A673 (cell line): ENCODE measurements at places on chromosomes 5 and 9. TPM values are rescaled to one million over a fixed set of nuclear protein-coding genes. Genes with fewer than 3 reads are reported as not detected.
A peak's percentile ranks its signal among the peaks of the same experiment; 100 is the strongest.

DNA sequence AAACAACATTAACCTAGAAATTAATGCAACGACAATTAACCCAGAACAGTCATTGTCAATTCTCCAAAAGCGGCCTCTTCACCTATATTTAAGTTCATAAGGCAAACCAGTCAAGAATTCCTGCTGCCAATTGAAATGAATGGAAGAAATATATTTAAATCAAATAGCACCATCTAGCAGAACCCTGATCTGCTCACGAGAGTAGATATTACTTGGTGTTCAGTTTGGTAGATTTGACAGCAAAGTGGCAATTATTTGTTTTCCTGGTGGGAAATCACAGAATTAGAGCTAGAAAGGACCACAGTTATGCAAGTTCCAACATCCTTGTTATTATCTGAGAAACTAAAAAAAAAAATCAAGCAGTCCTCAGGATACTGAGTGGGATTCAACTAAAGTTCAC lies 2.3 kb downstream of the SSBP2 start:
- peak; percentile 48 for DNase-seq

- no peak for DNase-seq
Observed at GRCh38 chr9:120702075-120702474, 12.2 kb downstream of the MEGF9 start.

DNA sequence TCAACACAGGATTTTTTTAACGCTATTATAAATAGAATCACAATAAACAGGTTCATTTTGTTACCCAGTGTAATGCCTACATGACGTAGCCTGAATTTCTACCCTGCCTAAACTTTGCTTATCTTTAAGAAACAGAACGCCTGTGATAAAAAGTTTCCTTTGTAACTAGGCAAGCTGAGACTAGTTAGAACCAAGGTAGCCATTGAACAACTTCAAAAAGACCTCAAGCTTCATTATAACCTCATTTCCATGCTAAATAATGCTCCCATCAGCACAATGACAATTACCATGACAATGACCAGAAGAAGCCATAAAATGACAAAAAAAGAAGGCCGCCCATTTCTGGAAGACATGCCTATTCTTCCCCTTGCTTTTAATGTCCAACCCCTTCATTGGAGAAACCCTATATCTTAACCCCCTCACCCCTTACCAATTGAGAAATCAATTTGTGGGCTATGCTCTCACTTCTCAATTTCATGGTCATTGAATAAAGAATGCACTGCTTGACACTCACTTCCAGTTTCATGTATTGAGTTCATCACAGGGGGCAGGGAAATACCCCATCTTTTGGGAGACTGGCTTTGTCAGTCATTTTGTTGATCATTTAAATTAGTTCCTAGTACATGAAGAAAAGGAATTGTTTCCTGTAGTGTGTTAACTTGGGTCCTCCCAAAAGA lies 276.8 kb downstream of the MCTP1 start:
- no peak for DNase-seq

DNA sequence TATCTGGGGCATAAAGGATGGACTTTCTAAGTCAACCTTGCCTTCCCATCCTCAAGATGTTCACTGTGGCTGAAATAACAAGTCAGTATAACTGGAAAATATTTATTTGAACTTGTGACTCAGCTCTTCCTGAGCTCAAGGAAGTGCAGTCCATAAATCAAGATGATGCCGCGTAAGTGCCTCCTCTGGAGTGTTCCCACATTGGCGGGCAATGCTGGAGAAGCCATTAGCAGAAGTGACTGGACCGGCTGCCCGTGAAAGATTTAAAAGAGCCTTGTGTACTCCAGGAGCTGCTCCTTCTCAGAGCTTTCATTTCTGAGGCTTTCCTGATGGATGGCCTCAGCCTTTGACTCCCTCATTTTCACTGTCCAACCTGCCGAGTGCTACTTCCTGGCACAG lies 17.4 kb downstream of the TMOD1 start:
- peak; percentile 68 for DNase-seq

Gene CNTNAP3B
- 0.34 and 0.68 TPM in 2 replicates for total RNA-seq

Gene LCN15
- not detected in 2 replicates for total RNA-seq

Gene SLC24A2
- not detected in 2 replicates for total RNA-seq
